ENCODE measurements at places on chromosomes 4 and X.

DNA sequence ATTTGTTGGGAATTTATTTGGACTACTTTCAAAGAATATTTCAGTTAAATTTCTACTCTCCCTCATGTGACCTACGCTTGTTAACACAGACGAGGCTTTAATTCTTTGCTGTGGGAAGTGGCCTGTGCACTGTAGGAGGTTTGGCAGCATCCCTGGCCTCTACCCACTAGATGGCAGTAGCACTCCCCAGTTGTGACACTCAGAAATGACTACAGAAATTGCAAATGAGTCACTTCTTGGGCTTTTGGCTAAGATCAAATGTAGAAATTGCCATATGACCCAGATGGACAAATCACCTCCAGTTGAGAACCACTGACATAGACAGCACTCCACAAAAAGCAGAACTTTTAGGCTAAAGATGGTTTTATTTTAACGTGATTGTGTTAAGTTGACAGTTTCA lies 22.1 kb downstream of the PIR start:
- DNase-seq: peak; percentile 60

GRCh38 chrX:26109142-26109541 lies 29.0 kb upstream of the MAGEB18 start:
- no peak for DNase-seq

DNA sequence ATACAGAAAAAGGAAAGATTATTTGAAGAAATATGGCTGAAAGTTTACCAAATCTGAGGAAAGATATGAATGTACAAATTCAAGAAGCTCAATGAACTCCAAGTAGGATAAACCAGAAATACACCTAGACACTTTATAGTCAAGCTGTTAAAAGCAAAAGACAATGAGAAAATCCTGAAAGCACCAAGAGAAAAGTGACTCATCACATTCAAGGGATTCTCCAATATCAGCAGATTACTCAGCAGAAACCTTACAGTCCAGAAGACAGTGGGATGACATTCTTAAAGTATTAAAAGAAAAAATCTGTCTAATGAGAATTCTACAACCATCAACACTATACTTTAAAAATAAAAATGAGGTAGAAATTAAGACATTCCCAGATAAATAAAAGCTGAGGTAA lies 223.8 kb upstream of the ZCCHC13 start:
- DNase-seq: no peak

DNA sequence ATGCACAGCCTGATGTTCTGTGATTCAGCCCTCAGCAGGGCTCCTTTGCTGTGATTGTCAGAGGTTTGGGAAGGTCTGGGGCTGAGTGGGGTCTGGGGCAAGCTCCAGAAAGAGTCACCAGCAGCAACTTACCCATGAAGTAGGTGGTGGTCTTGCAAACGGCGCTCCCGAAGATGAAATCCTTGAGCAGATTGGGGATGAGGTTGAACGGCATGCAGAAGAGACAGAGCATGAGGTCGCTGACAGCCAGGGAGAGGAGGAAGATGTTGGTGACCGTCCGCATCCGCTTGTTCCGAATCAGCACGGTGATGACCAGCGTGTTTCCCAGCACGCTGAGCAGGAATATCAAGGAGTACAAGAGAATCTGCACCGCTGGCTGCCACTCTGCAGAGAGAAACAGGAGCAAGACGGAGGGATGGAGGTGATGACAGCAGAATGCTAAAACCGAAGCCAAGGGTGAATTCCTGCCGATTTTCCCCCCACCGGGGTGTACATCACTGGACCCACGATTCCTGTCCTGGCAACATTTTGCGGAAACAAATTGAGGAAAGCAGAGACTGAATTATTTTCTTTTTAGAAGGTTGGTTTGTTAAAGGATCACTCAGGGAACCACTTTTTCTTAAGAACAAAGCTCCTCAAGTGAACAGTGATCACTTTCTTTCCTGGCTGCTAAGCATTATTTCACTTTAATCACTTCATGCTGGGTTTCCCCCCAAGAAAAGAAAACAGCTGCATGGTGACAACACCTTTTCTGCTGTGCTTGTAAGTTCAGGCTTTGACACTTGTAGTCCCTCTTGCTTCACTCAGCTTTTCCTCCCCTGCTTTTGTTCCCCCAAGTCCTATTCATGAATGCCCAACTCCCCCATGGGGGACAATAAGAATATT lies 941 bp downstream of the CCKAR start:
- DNase-seq: no peak

DNA sequence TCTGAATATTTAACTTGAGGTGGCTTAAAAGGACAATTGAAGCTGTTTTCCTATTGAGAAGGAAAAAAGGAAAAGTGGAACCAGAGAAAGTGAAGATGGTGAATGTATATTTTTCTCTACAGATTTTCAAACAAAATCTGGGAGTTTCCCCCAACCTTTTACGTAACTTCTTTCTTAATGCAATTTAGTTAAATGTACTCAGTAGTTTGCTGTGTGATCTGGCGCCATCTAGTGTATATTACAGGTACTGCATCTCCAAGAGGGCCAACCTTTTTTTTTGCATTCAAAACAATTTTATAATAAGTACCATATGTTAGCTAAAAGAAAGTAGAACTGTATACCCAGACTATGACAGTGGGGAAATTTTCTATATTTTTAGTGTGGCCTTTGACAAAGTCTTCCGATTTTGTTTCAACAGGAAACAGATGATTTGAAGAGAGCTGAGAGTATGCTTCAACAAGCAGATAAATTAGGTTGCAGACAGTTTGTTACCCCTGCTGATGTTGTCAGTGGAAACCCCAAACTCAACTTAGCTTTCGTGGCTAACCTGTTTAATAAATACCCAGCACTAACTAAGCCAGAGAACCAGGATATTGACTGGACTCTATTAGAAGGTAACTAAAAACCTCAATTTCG lies 82.0 kb downstream of the PLS3 start:
- DNase-seq: peak; percentile 45

GRCh38 chr4:74400395-74400794 lies 35.5 kb downstream of the EREG start:
- no peak for DNase-seq

GRCh38 chr4:152454398-152455011 lies 81.4 kb downstream of the FBXW7 start:
- DNase-seq: no peak

DNA sequence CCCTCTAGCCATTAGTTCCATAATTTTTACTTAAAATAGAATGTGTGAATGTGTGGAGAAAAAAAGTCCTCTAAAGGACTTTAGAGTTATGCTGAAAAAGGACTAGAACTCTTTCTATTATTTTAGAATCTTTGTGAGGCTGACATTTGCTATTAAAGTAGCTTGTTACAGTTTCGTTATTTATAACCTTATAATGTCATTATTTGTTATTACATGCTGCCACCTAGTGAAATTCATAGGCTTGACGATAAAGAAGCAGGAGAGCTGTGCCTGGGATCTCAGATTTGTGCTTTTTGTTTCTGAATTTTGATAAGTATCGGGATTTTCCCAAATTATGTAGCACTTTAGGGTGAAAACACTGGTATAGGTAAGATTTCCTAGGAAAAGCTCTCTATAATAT lies 38.5 kb upstream of the TAPT1 start:
- no peak for DNase-seq

DNA sequence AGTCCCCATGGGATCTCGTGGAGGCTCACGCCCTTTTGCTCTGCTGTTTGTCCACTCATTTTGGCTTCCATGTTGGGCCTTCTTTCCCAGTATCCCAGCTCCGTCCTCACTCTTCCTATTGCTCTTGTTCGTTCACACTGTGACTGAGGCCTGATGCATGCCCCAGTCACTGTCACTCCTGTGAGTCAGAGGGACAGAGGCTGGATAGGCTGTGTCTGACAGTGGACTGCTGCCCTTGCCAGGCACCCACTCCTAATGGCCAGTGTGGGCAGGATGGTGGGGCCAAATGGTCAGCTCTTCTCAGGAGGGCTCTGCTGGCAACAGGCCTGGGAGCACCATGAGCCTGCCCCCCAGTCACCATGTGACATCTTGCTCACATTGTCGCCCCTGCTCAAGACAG lies 40.0 kb downstream of the HADH start:
- no peak for DNase-seq

DNA sequence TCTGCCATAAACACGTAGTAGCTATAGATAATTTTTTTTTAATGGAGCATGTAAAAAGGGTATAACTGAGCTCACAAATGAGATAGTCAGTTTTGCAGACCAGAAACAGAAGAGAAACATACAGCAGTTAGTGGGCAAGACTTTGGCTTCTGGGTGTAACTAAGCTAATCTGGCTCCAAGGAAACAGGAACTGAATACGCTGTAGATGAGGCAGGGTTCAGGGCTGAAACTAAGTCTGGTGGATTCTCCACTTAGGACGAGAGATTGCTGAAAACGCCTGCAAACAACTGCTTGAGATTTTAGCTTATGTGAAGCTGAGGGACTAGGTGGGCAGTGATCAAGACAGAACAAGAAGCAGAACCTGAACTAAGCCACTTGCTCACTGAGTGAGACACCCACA lies 91.7 kb downstream of the SMIM20 start:
- DNase-seq: no peak

- DNase-seq: no peak
Observed at GRCh38 chr4:24624381-24624780, 40.0 kb upstream of the DHX15 start.

- no peak for DNase-seq
Observed at GRCh38 chr4:24731448-24731847, 63.9 kb upstream of the SOD3 start.

GRCh38 chr4:107718351-107718965 lies 1.6 kb downstream of the PAPSS1 start:
- no peak for DNase-seq
